T-helper 2 cell treated with Interferon-gamma antibody and Interleukin-4, amounts not matched to agents 5 μg/mL and 100 μg/mL, for 36 hours (primary cell): ENCODE measurements at places on chromosomes 1 and 21.

DNA sequence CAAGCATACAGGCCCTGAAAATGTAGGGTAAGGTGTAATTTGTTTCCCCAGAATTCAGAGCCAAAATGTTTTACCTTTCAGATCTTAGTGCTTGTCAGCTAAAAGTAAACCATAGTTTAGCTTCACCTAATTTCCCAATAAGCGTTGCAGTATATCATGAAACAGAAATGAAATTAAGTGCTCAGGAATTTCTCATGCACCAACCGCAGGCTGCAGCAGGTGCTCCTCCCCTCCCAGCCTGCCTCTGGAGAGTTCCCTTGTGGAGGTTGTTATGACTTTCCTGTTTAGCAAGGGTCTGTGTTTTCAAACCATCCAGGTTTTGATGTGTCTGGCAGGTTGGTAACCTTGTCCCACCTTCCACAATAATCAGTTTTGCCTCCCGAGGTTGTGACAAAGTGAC, 118.5 kb downstream of the HLX start:
- no peak for DNase-seq

GRCh38 chr1:77342745-77343144, 60.9 kb downstream of the AK5 start:
- no peak for DNase-seq

- DNase-seq: no peak
These were observed 104.6 kb upstream of the IVNS1ABP start for GRCh38 chr1:185421485-185422107.

DNA sequence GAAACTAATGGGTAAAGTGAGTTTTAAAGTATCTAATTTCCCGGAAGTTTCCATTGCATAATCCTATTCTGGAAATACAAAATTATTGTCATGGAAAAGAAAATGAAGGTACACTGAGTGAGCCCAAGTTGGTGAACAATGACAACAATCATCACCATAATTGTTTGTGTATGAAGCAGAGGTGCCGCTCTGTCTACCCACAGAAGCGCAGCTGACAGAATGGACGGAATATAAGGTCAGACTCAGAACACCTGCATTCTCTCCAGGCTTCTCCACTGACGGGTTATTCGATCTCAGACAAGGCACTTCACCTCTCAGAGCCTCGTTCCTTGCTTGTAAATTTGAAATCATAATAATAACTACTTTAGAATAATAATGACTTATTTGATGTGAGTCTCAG, 99.1 kb upstream of the NGF start:
- DNase-seq: no peak

GRCh38 chr1:175863299-175864050, 120.1 kb upstream of the TNR start:
- no peak for DNase-seq

- DNase-seq: no peak
These were observed 14.4 kb downstream of the PRR9 start for GRCh38 chr1:153231785-153232184.

DNA sequence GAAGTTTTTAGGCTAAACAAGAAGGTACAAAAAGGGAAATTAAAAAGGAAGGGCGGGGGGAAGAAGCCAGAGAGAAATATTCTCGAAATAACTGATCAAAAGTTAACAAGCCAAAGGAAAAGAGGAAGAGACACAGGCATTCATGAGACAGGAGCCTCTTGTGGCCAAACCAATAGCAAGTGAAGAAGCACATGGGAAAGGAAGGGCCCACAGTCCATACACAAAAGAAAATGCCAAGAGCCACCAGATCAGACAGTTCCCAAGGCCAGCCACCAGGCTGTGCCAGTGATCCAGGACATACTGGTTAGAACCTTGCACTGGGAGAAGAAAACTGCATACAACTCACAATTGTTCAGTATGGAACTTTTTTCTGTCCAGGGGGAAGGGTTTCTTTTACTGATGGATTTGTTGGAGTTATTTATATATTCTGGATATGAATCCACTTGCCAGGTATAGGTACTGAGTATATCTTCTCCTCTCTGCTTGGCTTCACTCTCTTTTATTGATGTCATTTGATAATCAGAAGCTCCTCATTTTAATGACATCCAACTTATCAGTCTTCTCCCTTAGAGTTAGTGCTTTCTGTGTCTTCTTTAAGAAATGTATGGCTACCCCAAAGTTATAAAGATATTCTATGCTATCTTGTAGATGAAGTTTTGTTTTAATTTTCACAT, 76.8 kb downstream of the CD46 start:
- peak; percentile 54 for DNase-seq

DNA sequence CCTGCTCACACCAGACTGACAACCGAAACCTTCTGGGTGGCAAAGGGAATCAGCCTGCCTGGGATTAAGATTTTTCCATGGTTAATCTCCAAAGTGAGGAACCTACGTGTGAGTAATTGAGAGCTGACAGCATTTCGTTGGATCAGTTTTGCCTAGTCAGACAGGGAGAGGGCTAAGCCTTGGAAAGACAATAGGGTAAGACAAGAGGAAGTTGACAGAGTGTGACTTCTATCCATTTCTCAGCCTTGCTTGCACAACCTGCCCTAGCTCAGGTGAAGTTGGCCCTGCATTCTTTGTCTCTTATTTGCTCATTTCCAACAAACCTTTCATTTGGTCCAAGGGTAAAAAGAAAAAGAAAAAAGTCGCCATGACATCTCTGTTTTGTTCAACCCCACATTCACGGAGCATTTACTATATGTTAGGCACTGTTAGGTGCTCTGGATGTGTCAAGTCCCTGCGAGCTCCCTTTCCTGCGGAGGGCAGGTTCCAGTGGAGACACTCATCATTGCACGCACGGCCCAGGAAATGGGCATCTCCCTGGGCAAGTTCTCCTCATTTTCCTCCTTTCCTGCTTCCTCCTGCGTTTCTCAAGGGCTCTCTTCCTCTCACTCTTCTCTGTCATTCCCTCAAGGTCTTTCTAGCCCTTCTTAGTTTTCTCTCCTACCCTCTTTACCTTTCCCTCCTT, 23.3 kb downstream of the KIRREL1 start:
- no peak for DNase-seq

DNA sequence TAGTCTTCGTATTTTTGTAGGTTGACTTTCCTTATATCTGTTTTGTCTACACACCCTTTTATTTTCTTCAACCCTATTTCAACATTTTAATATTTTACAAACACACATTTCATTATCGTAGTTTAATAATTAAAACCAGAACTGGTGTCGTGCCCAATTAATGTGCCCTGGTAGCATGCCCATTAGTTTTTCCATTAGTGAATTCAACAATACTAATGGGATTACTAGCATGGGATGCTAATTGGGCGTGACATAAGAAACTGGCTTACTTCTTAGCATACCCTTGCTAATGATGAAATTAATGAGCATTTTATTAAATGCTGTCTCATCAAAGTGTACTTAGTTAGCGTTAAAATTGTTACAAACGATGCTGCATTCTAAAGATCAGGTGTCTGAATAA, 332.7 kb downstream of the USH2A start:
- DNase-seq: no peak

GRCh38 chr1:93695411-93696005, 13.9 kb upstream of the BCAR3 start:
- no peak for DNase-seq

DNA sequence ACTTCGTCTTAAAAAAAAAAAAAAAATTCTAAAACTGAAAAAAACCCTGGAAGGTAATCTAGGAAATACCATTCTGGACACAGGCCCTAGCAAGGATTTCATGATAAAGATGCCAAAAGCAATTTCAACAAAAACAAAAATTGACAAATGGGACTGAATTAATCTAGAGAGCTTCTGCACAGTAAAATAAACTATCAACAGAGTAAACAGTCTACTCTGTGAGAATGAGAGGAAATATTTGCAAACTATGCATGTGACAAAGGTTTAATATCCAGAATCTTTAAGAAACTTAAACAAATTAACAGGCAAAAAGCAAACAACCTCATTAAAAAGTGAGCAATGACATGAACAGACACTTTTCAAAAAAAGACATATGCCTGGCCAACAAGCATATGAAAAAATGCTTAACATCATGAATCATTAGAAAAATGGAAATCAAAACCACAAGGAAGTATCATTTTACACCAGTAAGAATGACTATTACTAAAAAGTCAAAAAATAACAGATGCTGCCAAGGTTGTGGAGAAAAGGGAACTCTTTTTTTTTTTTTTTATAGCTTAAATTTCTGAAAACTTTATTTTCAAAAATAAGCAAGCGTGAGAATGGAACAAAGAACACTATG, 29.4 kb upstream of the RNPC3 start:
- DNase-seq: no peak

DNA sequence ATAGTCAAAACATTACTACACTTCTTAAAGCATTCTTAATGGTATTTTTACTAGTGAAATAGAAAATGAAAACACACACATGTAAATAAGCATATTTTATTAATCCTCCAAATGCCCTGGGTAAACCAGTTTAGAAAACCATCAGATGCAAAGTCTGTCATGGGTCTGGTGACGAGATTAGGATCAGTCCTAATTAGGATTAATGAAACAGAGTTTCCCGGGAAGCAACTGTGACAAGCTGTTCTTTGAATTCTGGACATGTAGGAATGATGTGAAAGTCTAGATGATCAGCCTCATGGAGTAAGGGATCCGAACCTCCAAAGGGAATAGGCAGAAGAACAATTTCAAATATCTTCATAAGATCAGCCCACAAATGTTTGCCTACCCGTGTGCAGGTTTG, 250.2 kb downstream of the KIF26B start:
- DNase-seq: no peak

DNA sequence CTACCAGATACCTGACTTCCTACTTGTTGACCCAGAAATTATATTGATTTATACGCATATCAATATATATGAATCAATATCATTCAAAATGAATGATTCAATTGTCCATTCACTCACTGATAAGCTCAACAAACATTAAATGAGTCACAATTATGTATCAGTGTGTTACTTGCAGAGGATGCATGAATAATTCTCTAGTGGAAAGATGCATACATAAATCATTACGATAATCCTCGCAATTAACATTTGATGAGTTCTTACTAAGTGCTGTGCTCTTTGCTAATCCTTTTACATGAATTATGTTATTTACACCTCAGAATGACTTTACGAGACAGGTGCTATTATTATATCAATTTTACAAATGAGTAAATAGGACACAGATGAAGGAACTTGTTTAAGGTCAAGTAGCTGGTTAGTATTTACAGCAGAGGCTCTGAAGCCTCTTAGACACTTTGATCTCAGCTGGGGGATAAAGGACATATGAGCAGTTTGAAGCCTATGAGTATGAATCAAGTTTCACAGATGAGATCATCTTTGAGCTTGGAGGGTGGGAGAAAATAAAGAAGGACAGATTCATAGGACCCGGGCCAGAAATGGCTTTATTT, 112.8 kb upstream of the ADAMTS5 start:
- DNase-seq: no peak

DNA sequence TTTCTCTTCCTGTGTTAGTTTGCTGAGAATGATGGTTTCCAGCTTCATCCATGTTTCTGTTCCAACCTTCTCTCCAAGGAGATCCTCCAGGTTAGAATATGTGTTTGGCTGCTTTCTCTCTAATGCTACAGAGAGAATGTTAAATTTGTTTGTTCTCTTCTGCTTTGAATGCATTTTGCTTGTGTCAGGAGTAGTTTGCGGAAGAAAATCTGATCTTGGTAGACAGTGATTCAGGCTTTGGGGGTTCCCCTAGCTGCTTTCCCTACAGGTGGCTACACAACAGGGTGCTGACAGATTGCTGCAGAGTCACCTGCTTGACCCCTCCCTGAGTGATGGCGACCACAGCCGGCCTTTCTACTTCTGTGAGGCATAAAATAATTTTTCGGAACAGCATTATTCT, 41.8 kb downstream of the MACO1 start:
- no peak for DNase-seq

DNA sequence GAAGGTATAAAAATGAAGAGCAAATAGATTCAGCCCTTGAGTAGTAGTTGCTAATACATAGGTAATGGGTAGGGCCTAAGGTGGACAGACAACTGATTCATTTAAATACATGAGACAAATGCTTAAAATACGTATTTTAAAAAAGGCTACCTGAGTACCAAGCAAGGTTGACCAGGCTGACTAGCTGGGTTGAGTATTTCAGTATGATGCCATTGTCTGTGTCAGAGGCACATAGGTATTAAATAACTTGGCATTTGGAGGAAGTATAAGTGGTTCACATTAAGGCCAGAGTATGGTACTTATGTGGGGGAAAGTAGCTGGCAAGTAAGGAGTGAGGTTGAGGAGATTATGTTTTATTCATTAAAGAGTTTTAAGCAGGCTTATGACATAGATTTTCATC, 19.4 kb downstream of the NEK7 start:
- no peak for DNase-seq

DNA sequence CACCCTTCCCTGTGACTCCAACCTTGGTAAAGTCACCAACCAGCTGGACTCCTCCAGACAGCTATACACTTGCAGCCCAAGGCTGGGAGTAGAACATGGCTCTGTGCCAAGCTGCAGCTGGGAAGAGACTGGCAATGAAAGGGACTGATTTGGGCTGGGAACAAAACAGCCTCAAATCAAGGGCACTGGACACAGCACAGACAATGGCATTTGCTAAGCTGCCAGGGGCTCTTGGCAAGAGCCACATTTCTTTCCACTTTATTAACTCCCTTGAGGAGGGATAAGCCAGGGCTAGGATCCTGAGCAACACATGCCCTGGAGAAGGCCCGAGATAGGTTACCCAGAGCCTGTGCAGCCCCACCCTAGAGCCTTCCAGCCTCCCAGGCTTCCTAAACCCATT, 12.0 kb downstream of the SYT11 start:
- no peak for DNase-seq

DNA sequence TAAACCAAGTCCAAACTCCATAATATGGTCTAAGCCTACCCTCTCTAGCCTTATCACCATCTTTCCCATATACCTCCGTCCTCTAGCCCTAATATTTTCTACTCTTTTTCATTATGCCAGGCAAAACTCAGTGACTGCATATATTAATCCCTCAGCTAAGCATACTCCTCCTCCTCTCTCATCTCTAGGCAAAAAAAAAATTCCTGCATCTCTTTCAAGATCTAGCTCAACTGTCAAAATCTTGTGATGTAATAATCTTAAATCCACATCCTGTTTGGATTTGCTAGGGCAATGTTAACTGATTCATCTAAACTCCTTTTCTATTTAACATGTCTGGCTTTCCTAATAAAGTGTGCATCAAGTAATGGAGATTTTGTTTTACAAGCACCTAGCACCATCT, 20.4 kb downstream of the PRPF38A start:
- no peak for DNase-seq

GRCh38 chr1:43688594-43689000, 18.7 kb upstream of the ST3GAL3 start:
- DNase-seq: no peak

- DNase-seq: no peak
These were observed 483.4 kb downstream of the NPHP4 start for GRCh38 chr1:5508669-5509330.

DNA sequence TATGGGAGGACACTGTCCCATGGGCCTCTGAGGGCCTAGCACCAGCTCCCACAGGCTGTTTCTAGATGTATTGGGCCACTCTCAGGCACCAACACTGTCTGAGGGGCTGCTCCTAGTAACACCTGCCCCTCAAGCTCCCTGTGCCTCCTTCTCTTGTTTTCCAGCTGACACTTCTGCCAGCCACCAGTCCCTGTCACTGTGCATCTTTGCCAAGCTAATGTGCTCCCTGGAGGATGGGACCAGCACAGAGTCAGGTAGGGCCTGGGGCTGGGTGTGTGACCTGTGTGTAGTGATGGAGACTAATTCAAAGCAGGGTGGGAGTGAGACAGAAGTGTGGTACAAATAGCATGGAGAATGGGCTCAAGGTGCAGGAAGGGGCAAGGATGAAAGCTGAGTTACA, 29.4 kb upstream of the MAGOH start:
- DNase-seq: no peak

GRCh38 chr1:22386774-22387173, 64.9 kb upstream of the ZBTB40 start:
- no peak for DNase-seq

- DNase-seq: peak; percentile 41
These were observed 130.4 kb downstream of the HS2ST1 start for GRCh38 chr1:87044840-87045239.
